ENCODE measurements at places on chromosomes 2 and 18.

GRCh38 chr2:17816396-17817245, at the start of gene MSGN1:
Gene MSGN1 (plus strand): TSS chr2:17816460. CDS start chr2:17816519, 59 bp downstream.
- no peak for DNase-seq

DNA sequence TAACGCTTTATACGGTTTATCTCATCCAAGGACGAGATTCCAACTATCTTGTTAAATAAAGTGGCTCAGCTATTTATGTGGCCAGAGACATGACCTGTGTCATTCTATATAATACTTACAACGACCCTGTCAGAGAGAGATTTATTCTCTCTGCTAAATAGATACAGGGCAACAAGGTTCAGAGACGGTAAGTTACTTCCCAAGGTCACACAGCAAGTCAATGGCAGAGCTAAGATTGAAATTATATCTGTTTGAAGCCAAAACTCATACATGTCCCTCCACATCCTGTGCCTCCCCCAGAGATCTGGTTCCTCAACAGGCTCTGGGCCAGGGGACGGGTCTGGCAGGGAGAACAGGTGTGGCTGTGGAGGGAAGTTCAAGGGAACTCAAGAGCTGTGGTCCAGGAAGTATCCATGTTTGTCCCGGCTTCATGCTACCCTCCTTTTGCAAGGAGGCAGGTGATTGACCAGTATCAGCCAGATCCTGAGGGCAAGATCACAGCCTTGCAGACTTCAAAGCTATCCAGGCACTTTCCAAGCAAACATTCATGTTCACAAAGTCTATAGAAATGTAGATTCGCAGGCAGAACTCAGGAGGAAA, 99.8 kb downstream of the CAPN13 start:
- no peak for DNase-seq

- DNase-seq = no peak
Observed at GRCh38 chr2:217437290-217437870, 565.4 kb downstream of the TNS1 start.

- DNase-seq = no peak
Observed at GRCh38 chr18:79418642-79419041, 22.9 kb downstream of the NFATC1 start.

DNA sequence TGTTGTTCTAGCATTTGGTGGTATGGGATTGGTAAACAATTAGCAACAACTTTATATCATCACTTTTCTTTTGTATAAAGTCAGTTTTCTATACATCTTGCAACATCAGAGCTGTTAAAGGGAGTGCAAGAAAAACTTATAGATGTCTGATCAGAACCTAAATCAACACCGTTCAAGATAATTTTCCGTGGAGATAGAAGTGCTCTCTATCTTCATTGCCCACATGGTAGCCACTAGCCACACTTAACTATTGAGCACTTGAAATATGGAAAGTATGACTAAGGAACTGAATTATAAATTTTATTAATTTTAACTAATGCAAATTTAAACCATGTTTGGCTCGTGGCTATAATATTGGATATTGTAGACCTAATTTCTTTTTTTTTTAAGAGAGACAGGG, 5.2 kb downstream of the TTC27 start:
- DNase-seq = no peak

DNA sequence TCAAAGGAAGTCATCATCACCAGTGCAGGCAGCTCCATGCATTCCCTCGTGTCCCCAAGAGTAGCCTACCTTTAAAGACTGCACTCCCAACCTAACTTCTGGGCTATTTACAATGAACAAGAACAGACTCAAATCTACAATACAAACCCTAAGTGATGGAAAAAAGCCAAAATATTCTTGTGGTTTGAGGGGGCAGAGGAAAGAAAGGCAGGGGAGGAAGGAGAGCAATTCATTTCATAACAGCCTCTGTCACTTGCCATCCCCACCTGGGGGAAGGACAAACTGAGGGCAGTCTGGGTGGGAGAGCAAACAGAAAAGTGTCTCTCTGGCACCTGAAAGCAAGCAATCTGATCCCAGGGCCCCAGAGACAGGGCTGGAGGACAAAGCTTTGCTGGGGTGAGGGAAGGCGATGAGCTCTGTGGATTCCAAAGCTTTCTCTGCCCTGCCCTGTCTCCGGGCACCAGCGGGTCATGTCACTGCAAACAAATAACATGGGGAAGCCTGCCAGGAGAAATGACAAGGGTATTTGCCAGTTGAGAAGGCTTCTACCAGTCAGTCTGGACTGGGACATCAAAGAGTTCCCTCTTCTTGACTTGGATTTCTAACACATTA, 528.0 kb upstream of the TNP1 start:
- DNase-seq = no peak

DNA sequence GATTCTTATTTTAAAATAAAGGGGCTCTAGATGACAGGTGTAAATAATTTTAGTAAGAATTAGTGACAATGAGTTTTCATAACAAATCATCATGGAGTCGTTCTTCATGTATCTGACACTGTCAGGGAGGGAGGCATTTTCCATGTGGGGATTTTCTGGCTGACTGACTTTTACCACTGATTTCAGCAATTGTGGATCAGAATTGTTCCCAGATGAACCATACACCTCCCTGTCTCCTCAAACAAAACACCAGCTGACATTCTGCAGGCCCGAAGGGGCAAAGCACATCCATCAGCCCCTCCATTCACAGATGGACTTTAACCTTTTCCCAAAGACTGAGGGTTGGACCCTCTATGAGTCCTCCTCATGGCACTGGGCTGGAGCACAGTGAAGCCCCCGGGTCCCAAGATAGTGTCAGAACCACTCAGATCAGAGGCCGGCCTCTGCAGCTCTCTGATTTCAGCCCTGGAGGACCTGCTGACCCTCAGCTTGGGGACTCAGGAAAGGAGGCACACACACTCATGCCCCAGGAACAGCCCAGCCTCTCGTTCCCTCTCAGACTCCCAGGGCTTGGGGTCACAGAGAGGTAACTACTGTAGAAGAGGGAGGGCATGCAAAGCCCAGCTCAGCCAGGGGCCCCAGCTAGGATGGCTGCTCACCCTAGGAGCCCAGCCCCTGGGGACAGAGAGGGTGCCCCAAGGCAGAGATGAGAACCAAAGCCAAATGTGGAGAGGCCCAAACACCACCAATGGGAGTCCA, 43.2 kb upstream of the LOXHD1 start:
- DNase-seq = no peak

GRCh38 chr2:45134726-45135125, 125.5 kb upstream of the SIX2 start:
- DNase-seq = no peak

GRCh38 chr2:163733301-163733938, 2.4 kb downstream of the FIGN start:
- no peak for DNase-seq

- no peak for DNase-seq
Observed at GRCh38 chr2:240704651-240705050, 13.0 kb downstream of the AQP12A start.

DNA sequence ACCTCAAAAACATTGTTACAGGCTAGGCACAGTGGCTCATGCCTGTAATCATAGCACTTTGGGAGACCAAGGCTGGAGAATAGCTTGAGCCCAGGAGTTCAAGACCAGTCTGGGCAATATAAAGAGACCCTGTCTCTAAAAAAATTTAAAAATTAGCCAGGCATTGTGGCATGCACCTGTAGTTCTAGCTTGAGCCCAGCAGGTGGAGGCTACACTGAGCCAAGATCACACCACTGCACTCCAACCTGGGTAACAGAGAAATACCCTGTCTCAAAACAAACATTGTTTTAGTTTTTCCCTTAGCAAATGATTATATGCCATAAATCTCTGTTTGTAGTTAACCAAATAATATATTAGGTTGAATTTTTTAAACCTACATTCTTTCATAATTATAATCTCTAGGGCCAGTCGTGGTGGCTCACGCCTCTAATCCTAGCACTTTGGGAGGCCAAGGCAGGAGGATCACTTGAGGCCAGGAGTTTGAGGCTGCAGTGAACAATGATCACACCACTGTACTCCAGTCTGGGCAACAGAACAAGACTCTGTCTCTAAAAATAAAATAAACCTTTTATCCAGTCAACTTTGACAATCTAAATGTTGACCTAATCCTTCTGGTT, 13.3 kb upstream of the CYP20A1 start:
- DNase-seq = peak; percentile 26

GRCh38 chr2:159252905-159253304, 33.6 kb downstream of the WDSUB1 start:
- DNase-seq = no peak

- no peak for DNase-seq
Observed at GRCh38 chr2:1203772-1204171, 209.5 kb upstream of the TPO start.

DNA sequence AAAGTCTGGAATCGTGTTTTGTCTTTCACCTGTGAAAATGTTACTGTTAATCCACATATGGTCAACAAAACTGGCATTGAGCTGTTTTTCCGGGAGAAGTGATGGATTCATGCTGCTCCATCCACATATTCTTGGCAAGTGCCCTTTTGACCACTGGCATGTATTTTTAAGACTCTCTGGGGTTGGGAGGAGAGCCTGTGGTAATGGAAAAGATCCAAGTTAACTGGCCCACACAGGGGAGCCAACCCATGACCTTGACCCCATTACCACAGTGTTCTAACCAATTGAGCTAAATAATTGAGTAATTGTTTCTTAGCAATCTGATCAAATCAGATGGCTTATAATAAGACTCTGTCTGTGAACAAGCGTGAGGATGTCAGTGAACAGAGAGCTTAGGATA, 296.2 kb upstream of the NRP2 start:
- DNase-seq = no peak

- DNase-seq = no peak
Observed at GRCh38 chr2:17578466-17578928, 38.0 kb downstream of the VSNL1 start.

DNA sequence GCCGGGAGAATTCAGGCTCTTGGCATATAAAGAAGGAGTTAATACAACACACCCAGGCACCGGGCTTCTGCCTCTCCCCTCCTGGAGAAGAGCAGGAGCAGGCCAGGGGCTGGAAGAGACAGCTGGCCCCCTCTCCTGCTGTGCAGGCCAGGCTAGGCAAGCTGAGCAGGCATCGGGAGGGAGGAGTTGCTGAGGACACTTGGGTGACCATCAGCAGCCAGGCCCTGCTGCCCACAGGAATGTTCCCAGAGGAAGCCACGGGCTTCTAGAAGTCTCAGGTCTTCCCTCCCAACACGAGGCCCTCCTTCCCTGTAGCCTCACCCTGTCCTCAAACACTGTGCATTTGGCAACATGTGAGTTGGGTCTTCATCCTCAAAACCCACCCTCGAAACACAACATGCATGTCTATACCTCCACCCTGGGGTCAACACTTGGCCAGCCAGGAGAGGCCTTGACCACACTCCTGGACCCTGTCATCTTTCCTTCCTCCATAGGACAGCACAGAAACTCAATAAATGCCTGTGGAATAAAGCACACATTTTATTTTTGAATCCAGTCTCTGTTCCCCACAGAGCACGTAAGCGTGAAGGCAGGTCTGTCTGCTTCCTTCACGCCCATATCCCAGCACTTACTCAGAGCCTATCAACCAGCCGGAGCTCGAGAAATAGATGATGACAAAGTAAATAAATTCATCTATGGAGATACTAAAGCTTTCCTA, 433.8 kb upstream of the ID2 start:
- no peak for DNase-seq

GRCh38 chr2:11393711-11394236, 49.3 kb upstream of the ROCK2 start:
- DNase-seq = no peak

DNA sequence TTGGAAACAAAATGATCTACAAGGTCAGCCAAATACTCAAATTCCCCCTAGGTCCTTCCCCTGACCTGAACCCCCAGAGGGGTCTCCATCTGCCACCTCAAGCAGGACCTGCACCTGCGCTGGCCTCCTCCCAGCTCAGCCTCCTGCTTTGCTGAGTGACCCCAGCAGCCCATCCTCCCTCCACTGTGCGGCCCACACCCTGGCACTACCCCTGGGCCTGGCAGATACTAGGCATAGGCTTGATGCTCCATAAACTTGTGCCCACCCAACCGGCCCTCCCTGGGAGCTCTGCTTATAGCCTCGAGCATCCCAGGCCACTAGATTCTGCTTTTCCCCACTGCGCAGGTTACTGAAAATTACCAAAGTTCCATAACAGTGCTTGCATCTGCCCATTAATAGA, 156.2 kb downstream of the HDAC4 start:
- DNase-seq = no peak

GRCh38 chr2:31263636-31264190, 29.8 kb downstream of the EHD3 start:
- DNase-seq = no peak

DNA sequence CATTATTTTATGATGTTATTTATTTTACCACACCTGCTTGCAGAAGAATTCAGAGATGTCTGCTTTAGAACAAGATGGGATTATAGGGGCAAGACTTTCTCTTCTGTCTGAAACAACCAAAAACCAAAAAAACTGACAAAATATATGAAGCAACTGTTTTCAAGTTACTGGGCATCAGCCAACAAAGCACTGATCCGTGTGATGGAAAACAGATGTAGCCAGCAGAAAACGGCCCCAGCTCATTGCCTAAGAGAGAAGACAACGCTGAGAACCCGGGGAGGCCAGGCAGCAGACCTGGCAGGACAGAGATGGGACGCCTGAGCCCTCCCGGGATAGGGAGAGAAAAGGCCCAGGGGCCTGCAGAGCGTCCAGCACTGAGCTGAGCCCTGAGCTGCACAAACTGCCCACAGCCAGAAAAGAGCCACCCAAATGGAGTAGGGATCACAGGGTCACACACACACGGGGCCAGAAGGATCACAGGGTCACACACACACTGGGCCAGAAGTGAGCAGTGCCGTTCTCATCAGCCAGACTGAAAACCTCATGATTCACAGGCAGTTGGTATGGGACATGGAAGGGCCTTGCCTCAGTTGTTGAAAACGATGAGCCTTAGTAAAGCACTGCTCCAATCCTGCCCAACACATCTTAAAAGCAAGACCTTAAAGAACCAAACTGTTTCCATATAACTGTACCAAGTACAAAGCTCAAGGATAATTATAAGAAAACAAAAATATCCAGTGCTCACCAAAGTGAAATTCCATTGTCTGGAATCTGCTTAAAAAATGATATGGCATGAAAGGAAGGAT, 12.1 kb downstream of the PXDN start:
- DNase-seq = no peak

- DNase-seq = no peak
Observed at GRCh38 chr2:236647621-236648020, 78.0 kb downstream of the ACKR3 start.

DNA sequence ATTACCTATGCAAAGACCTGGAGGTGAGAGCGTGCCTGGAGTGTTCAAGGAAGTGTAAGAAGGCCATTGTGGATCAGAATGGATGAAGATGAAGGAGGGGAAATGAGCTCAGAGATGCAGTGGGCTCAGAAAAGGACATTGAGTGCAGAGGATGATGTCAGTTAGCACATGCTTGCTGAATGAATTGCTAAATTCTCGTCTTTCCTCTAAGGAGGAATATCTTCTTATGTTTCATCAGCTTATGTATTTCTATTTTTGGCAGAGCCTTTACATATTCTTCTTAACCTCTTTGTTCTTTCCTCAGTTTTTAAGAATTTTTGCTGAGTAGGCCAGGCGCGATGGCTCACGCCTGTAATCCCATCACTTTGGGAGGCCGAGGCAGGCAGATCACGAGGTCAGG, 30.9 kb downstream of the FAM171B start:
- DNase-seq = no peak

- peak; percentile 80 for DNase-seq
Observed at GRCh38 chr2:70984576-70985282, 6.3 kb downstream of the ANKRD53 start.

GRCh38 chr2:219707496-219708285, 80.3 kb downstream of the SLC4A3 start:
- no peak for DNase-seq
